H9 (cell line): ENCODE measurements at places on chromosomes 4 and X.

GRCh38 chrX:21740329-21741274, 17.3 kb downstream of the SMPX start:
- no peak overlapping the region for H3K27ac ChIP-seq
- no peaks in the 10 kb centered on the region for H3K27me3 ChIP-seq
- no peak overlapping the region for H3K4me3 ChIP-seq
- H3K36me3 ChIP-seq: no peaks in the 10 kb centered on the region

- H3K4me3 ChIP-seq: no peak overlapping the region
- H3K4me1 ChIP-seq: no peaks in the 10 kb centered on the region
- no peak overlapping the region for H3K27ac ChIP-seq
- DNase-seq: no peak
These were observed 142.4 kb downstream of the AMELX start for GRCh38 chrX:11435568-11435967.

GRCh38 chr4:91366554-91366953, 937.2 kb upstream of the GRID2 start:
- H3K4me1 ChIP-seq: no peaks in the 10 kb centered on the region
- DNase-seq: no peak
- H3K27me3 ChIP-seq: no peaks in the 10 kb centered on the region
- no peaks in the 10 kb centered on the region for H3K36me3 ChIP-seq

GRCh38 chrX:136549226-136549625, 17.2 kb downstream of the VGLL1 start:
- DNase-seq: no peak
- no peaks in the 10 kb centered on the region for H3K4me1 ChIP-seq
- H3K4me3 ChIP-seq: no peak overlapping the region
- no peaks in the 10 kb centered on the region for H3K36me3 ChIP-seq
- H3K27me3 ChIP-seq: no peaks in the 10 kb centered on the region

DNA sequence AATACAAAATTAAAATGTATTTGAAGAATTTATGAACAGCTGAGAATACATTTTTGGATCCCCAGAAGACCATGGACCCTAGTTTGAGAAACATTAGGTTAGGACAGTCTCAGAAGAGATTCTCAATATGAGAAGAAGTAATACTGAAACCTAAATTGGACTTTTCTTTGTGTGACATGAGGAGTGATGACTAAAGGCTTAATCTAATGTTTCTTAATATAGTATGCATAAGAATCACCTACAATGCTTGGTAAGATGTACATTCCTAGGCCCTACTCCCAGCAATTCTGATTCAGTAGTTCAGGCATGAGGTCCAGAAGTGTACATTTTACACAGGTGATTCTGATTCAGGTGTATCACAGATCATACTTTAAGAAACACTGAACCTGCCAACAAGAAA, 31.6 kb upstream of the HUWE1 start:
- H3K27ac ChIP-seq: no peak overlapping the region
- no peaks in the 10 kb centered on the region for H3K27me3 ChIP-seq
- H3K4me1 ChIP-seq: no peaks in the 10 kb centered on the region
- no peak overlapping the region for H3K4me3 ChIP-seq
- no peaks in the 10 kb centered on the region for H3K36me3 ChIP-seq

- no peak overlapping the region for H3K27ac ChIP-seq
- no peaks in the 10 kb centered on the region for H3K27me3 ChIP-seq
These were observed 55.1 kb upstream of the INPP4B start for GRCh38 chr4:142901166-142901662.

DNA sequence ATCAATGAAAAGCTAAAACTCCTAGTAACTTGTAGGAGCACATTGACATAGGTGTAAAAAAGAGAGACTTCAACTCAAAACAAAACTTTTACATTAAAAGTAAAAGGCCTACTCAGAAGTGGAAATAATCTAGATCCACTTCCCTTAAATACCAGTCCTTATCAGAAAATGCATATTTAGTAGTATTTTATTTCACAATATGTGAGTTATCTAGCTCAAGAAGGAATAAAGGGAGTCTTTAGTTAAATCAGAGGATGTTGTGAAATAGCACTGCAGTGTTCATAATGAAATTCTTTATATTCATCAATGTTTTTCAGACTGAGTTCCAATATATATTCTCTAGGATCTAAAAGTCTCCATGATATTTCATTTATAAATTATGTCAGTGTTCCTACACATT, 715.0 kb downstream of the GRID2 start:
- no peaks in the 10 kb centered on the region for H3K36me3 ChIP-seq
- no peaks in the 10 kb centered on the region; the same call in 1 of the 2 replicates for H3K4me1 ChIP-seq
- H3K27me3 ChIP-seq: no peaks in the 10 kb centered on the region
- no peak overlapping the region for H3K27ac ChIP-seq
- no peak overlapping the region for H3K4me3 ChIP-seq

DNA sequence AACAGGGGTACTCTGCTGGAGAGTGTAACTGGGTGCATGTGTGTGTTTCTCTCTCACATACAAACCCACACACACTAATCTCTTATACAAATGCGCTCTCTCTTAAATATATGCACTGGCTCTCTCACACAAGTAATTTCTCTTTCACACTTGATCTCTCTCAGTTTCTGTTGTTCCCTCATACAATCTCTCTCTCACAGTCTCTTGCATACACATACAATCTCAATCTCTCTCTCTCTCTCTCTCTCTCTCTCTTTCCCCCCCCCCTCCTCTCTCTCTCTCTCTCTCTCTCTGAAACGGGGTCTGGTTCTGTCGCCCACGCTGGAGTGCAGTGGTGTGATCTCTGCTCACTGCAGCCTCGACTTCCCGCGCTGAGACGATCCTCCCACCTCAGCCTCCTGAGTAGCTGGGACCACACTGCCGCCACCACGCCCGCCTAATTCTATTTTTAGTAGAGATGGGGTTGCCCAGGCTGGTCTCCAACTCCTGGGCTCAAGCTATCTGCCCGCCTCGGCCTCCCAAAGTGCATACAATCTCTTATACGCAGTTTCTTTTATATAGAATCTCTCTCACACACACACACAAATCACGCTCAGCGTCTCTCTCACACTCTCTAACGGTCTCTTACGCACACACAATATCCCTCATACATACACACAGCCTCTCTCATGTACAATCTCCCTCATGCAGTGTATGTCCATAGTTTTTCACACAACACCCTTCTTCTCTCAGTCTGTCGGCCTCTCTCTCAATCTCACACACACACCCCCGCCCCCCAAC, 518 bp upstream of the FAM241A start:
- no peaks in the 10 kb centered on the region for H3K4me1 ChIP-seq
- H3K27ac ChIP-seq: no peak overlapping the region
- H3K4me3 ChIP-seq: peak overlapping the region; percentile 67
- no peaks in the 10 kb centered on the region for H3K36me3 ChIP-seq
- DNase-seq: no peak

- no peak for DNase-seq
- peaks cover 11% of the 10 kb centered on the region for H3K4me1 ChIP-seq
- no peak overlapping the region for H3K27ac ChIP-seq
- H3K4me3 ChIP-seq: peak overlapping the region; percentile 96
These were observed 2.1 kb downstream of the SEL1L3 start for GRCh38 chr4:25860586-25861279.

DNA sequence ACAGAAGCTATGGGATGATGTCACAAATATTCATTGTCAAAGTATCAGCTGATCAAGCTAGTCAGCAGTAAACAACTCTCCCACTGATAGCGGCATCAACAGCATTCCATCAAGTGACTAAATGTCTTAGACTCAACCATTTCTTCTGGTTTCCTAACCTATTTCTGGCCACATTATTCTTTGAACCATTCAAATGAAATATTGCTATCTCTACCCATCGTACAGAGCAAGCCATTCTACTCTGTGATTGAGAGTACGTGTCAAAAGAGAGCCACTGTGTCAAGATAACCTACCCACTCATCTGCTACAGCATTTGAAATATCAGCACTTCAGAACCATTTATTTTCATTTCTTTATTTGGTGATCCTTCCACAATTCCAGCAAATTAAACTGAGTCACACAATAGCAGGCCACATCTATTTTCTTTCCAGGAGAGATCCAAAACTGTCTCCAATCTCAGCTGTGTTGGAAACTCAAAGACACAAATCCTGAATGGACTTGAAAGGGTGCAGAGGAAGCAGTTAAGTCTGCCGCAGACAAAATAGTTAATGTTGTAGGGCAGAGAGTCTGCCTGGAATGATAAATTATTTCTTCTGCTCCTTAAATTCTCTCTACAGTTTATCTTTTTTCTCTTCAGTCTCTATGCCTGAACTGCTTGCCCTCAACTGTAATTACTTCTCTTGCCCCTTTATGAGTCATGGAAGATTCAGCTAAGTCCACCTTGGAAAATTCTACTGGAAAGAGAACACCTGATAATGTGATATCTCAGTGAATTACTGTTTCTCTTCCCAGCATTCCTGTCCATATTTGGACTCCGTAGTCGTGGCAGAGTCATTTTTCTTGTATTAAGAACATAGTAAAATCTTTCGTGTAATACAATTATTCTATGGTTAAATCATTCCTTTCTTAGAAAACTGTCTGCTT, 364.8 kb downstream of the PDGFC start:
- H3K27ac ChIP-seq: no peak overlapping the region
- H3K36me3 ChIP-seq: peaks cover 2% of the 10 kb centered on the region
- no peak overlapping the region for H3K4me3 ChIP-seq
- H3K4me1 ChIP-seq: no peaks in the 10 kb centered on the region; the same call in 1 of the 2 replicates
- DNase-seq: no peak

GRCh38 chr4:128600996-128601871, 208.3 kb upstream of the JADE1 start:
- no peaks in the 10 kb centered on the region for H3K36me3 ChIP-seq
- DNase-seq: no peak
- peaks cover 3% of the 10 kb centered on the region for H3K4me1 ChIP-seq
- no peaks in the 10 kb centered on the region for H3K27me3 ChIP-seq
- no peak overlapping the region for H3K4me3 ChIP-seq
- H3K27ac ChIP-seq: no peak overlapping the region

DNA sequence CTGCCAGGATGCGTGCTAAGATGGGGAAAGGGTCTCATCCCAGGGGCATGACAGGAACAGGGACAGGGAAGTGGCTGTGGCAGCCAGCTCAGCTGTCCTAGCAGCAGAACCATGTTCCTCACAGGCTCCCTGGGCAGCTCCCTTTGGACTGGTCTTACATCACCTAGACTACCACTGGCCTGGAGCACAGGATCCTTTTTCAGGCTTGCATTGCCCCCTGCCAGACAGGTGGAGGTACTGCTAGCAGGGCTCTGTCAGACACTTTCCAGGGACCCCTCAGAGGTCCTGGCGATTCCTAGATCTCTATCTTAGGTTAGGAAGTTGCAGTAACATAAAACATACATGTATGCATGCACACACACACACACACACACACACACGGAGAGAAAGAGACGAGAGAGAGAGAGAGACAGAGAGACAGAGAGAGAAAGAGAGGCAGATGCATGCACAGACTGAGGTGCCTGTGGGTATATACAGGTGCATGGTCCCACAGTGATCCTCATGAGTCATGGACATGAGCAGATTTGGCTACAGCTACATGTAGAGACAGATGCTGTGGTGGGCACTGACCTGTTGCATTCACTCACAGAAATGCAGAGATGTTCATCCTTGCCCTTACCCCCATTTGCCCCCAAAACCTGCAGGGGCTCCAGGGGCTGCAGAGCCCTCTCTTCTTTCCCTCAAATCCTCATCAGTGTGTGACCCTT, 63.6 kb downstream of the STARD8 start:
- peaks cover 4% of the 10 kb centered on the region; the same call in 1 of the 2 replicates for H3K4me1 ChIP-seq
- peak; percentile 73 for DNase-seq
- no peak overlapping the region for H3K4me3 ChIP-seq
- no peaks in the 10 kb centered on the region for H3K36me3 ChIP-seq
- no peak overlapping the region for H3K27ac ChIP-seq

GRCh38 chrX:142204522-142205433, at the start of gene MAGEC2:
TSS of gene MAGEC2 (minus strand) at chrX:142205290. CDS start at chrX:142203987, 1,303 bp downstream.
- H3K27ac ChIP-seq: no peak within 1 kb of the TSS
- H3K27me3 ChIP-seq: no peaks in the 10 kb centered on the region
- peaks cover 11% of the 10 kb centered on the region for H3K36me3 ChIP-seq
